A549 (cell line): ENCODE measurements at places on chromosomes 3 and 15.

- no peak for DNase-seq
Measured at GRCh38 chr3:64827431-64827830, 139.6 kb upstream of the ADAMTS9 start.

DNA sequence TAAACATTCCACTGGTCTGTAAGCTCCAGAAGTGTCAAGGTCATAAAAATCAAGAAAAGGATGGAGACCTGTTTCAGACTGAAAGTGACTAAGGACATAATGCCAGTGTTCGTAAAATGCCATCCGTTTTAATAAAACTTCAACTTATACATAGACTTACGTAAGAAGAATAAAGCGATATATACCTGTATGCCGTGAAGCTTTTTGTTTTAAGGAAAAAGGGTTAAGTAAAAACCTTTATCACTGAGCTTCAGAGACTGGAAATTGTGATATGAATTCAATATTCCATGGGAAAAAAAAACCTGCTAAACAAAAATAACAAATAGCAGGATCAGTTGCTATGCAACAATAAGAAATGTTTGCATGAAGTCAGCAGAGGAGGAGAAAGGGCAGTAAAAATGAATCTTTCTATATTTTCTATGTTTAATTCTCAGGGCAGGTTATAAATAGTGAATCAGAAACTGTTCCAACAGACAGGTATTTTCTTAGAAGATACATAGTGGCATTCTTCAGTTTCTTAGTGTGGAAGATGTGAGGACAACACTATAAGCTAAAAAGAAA lies 42.5 kb downstream of the CHSY1 start:
- DNase-seq, result no peak

DNA sequence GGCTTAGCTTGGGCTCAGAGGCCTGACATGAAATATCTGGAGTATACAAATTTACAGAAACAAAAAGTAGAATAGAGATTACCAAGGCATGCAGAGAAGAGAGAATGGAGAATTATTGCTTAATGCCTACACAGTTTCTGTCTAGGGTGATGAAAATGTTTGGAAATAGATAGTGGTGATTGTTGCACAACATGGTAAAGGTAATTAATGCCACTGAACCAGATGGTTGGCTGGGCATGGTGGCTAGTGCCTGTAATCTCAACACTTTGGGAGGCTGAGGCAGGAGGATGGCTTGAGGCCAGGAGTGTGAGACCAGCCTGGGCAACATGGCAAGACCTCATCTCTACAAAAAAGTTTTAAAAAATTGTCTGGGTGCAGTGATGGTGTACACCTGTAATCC lies 46.6 kb upstream of the OSBPL11 start:
- DNase-seq, result no peak

DNA sequence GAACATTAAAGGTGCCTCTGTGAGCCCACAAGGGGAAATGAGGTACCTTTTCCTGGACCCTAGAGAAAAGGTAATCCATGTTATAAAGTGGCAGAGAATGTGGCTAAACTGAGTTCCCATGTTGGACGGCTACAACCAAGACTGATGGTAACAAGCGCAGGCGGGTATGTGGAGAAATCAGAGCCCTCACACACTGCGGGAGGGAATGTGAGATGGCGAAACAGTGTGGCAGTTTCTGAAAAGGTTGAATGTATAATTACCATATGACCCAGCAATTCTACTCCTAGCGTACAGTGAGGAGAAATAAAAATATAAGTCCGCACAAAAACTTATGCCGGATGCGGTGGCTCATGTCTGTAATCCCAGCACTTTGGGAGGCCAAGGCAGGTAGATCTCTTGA lies 24.1 kb upstream of the SHISA5 start:
- DNase-seq, result no peak

DNA sequence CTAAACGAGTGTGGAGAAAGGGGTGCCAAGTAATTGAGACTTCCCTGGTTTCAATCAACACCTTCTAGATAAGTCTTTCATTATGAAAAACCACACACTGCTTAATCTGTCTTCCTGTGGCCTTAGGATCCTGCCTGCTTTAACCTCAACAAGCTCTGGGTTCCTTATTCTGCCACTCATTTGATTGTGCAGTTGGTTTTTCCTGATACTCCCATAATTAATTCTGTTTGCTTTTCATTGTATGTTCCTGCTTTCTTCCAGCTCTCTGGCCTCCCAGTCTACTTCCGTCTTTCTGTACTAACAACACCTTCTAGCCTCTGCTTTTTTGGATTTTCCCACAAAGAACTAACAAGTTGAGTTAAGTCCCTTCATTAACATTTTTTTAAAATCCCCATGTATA lies 20.2 kb upstream of the GCNT3 start:
- no peak for DNase-seq

DNA sequence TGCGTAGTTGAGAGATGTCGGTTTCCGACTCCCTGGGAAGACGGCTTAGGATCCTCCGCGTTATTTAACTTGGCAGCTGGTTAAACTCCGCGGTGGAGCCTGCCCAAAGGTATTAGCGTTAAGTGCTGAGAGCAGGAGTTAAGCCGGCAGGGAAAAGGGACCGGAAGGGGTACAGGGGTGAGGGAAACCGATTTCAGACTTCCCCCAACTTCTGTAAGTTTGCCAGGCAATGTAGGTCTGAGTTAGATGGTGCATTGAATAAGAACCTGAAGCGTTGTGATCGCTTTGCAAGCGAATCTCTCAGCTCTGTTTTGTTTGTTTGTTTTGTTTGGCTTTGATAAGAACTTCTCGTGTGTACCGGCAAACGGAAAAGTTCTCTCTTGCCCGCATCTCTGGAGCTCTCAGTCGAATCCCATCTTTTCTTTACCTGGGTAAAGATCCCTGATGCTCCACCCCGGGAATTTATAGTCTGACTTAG lies 6.0 kb upstream of the FEZF2 start:
- no peak for DNase-seq

DNA sequence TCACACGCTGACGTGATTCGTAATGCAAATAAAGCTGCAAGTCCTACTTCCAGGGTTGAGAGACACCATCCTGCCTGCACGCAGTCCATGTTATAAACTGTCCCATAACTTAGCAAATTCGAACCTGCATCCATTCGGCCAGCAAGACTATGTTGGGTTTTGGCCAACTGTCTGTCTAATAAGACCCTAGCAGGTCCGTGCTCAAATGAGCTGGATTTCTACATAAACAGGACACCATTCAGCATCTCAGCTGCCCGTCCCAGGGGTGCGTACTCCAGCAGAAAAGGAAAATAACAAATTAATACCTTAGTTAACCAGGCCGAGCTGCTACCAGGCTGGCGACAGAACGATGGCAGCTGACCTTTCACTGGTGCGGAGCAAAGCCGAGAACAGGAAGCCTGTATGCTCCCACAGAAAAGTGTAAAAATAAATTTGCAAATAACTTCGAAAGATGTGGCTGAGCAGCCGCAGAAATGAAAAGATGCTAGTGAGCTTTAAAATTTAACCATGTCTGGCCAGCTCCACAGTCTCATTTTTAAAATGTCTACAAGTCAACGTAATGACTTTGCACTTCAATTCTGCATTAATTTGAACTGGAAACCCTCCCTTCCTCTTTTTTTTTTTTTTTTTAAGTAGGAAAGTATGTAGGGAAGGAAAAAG lies 97.1 kb upstream of the SNRPA1 start:
- DNase-seq, result no peak

GRCh38 chr3:40237889-40238571 lies 71.5 kb upstream of the EIF1B start:
- peak; percentile 5 for DNase-seq

- no peak for DNase-seq
Measured at GRCh38 chr3:128260275-128260674, 107.0 kb downstream of the EEFSEC start.

GRCh38 chr15:74007820-74008371 lies 13.4 kb downstream of the PML start:
- no peak for DNase-seq

DNA sequence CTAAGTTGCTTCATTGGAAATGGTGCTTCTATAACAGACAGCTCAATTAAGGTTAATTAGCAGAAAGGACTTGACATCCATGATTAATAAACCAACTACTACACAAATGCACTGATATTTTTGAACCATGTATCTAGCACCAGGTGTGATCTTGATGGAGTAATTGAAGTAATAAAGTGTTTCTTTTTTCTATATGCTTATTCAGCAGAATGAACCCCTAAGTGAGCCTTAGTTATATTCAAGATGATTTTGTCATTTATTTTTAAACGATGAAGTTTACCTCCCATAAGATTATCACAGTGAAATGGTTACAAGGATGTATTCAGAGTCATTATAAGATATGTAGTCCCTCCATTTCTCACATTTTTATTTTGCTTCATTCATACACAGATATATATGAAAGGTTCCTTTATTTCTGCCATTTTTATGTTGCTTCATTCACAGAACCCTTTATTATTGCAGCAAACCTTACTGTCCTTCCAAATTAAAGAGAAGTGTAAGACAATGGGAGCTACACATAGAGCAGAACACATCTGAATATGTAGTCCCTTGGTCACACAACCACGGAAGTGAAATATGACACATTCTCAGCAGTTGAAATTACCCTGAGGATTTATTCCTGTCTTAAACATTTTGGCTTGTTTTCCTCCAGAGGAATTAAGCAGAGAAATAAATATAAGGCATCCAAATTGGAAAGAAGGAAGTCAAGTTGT lies 295.0 kb downstream of the RAP2B start:
- no peak for DNase-seq

GRCh38 chr3:141796889-141797781 lies 33.9 kb downstream of the GRK7 start:
- DNase-seq, result no peak

DNA sequence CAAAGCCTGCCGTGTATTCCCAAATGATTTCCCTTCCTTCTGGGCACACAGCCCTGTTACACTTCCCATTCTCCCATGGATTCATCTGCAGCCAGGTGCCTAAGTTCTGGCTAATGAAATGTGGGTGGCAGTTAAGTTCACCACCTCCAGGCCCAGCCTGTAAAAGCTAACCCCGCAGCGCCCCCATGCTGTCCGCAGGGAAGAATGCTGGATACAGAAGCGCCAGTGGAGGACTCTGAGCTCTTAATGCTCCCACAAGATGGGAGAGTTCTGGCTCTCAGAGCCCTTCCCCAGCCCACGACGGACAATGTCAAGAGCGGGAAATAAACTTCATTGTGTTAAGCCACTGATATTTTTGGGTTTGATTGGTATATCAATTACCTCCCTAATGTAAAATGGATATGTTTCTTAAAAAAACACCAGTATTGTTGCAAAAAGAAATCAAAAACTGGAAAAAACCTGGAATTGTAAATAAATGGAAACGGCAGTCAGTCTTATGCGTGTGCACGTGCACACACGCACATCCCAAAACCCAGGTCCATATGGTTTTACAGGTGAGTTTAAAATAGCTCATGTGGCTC lies 37.7 kb upstream of the FGD5 start:
- DNase-seq, result peak; percentile 77

DNA sequence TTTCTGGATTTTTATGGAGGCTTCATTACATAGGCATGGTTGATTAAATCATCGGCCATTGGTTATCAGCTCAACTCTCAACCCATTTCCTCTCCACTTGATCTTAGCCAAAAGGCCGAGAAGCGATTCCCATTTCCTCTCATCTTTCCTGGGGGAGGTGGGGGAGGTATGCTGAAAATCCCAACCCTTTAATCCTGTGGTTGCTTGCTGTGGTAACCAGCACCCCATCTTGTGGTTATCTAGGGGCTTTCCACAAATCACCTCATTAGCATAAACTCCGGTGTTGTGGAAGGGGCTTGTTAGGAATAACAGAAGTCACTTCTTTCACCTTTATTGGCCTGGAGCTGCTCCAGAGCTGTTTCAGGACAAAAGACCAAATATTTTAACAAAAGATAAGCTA lies 20.9 kb downstream of the PDE8A start:
- no peak for DNase-seq

GRCh38 chr3:155602307-155602706 lies 142.6 kb downstream of the PLCH1 start:
- DNase-seq, result no peak

DNA sequence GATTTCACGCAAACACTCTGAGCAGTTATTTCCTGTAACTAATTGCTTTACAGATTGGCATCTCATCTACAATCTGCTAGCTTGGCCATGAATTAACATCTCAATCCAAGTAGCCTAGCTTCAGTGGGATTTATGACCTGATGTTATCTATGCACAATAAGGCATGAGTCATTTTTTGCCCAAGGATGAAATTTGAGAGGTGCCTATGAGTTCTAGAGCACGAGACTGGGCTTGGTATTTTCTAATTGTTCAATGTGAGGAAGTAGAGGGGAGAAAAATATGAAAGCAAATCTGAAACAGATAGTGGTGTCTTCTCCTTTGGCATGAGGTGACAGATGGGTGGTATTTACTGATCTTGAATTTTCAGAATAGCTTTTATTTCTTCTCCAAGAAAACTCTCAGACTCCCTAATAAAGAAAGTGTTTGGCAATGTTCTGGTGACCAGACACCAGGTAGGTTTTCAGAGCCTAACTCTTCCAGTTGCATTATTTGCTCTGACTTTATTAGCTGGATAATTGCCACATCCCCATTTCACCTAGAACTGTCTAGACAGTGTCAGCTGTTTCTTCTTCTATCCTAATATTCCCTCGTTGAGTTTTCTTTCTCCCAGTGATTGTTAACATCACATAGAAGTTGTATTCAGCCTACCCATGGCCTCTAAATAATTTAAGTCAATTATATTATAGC lies 301.0 kb upstream of the UMPS start:
- peak; percentile 10 for DNase-seq

GRCh38 chr3:63863150-63864007 lies at the start of the genes ATXN7 and THOC7:
TSS of gene ATXN7 (plus strand) at chr3:63863867. CDS start at chr3:63912599, 48,732 bp downstream.
TSS of gene THOC7 (minus strand) at chr3:63863805. CDS start at chr3:63863790, 15 bp downstream.
- peak; percentile 47 for DNase-seq

GRCh38 chr3:46091741-46092701 lies 64.7 kb upstream of the XCR1 start:
- no peak for DNase-seq

GRCh38 chr3:155712008-155712407 lies 32.9 kb downstream of the PLCH1 start:
- DNase-seq, result no peak

DNA sequence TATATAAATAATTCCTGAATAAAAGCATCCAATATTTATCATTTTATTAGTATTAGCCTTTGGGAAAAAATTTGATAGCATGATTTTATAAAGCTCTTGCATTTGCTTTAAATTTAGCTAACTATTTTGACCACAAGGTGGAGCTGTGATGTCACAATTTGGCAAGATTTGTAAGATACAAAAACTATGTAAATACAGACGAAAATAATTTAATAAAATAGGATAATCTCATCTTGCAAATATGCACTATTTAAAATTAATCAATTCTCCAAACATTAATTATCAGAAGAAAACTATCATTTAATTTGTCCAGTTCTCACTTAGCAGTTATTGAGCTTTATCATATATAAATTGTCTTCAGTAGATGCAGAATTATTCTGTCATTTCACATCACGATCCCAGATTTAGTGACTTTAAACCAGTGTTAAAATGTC lies 95.4 kb downstream of the PLOD2 start:
- DNase-seq, result peak; percentile 73
